ENCODE measurements at places on chromosomes 7 and 10.

DNA sequence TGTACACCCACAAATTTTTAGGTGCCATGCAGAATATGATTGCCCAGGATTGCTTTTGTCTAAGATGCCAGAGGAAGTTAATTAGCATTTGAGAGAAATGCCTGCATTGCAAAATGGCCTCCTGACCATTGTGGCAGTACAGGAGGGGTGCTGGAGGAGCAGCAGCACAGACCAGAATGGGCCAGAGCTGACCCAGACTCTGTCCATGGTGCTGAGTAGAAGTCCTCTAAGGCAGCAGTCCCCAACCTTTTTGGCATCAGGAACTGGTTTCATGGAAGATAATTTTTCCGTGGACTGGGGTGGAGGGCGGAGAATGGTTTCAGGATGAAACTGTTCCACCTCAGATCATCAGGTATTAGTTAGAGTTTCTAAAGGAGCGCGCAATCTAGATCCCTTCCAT, 217.8 kb upstream of the AGK start:
- DNase-seq, result no peak

DNA sequence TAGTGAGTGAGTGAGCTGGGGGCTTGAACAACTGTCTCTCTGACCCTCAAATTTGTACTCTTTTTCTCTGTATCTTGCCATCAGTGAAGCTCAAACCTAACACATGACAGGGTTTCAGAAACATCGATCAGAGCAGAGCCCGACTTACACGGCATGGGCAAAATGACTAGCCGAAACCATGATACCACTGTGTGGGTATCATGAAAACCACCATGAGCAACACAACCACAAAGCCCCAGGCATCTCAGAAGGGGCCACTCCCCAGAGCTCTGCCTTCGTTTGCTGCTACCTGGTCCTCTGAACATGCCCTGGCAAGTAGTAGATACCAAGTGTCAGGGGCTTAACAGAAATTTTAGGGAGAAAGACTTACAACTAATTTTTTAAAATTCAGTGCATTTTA, 308.5 kb downstream of the WDR11 start:
- no peak for DNase-seq

GRCh38 chr7:35555934-35556333, 139.0 kb downstream of the HERPUD2 start:
- no peak for DNase-seq

DNA sequence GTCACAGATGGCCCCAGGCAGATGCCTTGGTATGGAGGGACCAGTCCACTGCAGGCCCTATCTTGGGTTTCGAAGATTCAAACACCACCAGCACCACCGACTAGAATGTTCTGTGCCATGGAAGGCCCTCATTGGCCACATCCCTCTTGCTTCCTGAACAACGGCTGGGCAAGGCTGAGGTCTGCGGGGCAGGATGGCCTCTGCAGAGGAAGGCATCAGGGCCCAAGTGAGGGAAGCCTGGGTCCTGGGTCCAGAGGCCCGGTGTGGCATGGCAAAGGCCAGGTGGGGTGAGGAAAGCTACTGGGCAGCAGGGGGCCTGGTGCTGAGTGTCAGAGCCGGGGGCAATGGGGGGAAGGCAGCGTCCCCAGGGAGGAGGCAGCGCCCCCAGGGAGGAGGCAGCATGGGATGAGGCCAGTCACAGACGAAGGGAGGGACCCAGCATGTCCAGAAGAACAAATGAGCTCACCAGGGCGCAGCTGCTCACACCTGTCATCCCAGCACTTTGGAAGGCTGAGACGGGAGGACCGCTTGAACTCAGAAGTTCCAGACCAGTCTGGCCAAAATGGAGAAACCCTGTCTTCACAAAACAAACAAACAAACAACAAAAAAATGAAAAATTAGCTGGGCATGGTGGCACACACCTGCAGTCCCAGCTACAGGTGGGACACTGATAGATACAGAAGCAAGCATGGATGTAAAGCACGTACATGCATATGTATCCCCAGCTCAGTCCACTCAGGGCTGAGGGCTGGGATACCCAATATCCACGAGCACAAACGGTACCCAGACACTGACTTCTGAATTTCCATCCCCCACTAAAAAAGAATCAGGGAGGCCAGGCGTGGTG, 64.4 kb downstream of the PROSER2 start:
- DNase-seq, result no peak

Measured in fibroblast of the aortic adventitia (primary cell).